ENCODE measurements at places on chromosomes 5 and 9. TPM values are rescaled to one million over a fixed set of nuclear protein-coding genes. Genes with fewer than 3 reads are reported as not detected.

SLC6A3 gene
- total RNA-seq: not detected

FGFR4 gene
- total RNA-seq: 5.5 TPM

MATR3 gene
- total RNA-seq: 255 TPM

ORM2 gene
- total RNA-seq: not detected

LURAP1L gene
- total RNA-seq: 3.6 TPM
